ENCODE measurements at places on chromosomes 7 and 10. TPM values are rescaled to one million over a fixed set of nuclear protein-coding genes. Genes with fewer than 3 reads are reported as not detected.

DNA sequence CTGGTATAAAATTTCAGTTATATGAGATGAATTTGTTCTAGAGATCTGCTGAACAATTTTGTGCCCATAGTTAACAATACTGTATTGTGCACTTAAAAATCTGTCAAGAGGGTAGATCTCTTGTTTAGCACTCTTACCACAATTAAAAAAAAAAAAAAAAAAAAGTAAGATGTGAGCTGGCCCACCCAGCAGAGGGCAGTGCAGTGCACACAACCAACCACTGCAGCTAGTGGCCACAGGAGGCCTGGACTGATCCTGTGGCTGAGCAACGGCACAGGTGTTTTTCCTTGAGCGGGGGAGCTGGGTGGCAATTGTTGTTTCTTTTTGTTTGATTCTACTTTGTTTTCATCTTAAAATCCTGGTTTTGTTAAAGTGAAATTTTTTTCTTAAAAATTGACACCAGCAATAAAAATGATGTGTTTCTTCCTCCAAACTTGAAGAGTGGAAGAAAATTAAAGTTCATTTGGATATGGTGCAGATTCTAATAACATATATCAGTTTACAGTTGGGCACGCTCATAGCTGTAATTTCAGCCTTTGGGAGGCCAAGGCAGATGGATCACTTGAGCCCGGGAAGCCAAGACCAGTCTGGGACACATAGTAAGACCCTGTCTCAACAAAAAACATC lies 171.1 kb upstream of the TBX20 start:
- DNase-seq, result peak; percentile 19

Gene CLDN3
- total RNA-seq, result 0.68 TPM

- no peak for DNase-seq
Measured at GRCh38 chr7:732556-732955, 5.5 kb upstream of the PRKAR1B start.

Gene ST8SIA6
- total RNA-seq, result not detected

DNA sequence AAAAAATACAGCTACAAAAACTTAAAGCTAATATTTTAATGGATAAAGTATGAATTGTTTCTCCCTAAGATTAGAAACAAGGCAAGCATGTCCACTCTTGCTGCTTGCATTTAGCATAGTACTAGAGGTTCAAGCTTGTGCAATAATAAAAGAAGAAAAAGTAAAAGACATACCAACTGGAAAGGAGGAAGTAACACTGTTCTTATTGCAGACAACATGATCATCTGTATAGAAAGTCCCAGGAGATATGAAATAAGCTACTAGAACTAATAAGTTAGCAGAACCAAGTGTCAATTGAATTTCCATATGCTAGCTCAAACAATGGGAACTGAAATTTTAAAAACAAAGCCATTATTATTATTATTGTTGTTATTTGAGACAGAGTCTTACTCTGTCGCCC lies 20.0 kb upstream of the RABGEF1 start:
- no peak for DNase-seq

DNA sequence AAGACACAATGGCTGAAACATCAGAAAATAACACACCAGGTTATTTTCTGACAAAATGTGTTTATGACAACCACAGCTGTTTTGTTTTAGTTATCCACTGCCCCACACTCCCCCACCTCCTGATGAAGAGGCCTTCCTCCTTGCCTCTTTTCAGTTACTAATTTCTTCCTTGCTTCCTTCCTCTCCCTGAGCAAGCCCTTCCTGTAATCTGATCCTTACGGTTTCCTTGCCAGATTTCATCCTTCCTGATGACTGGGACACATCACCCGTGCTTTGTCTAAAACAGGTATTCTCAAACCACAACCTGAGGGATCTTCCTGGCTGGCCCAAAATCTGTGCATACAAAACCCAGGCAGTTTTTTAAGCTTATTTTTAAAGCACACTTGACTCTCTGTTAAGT lies 39.4 kb downstream of the CHST15 start:
- no peak for DNase-seq

Gene AOC1
- total RNA-seq, result not detected

DNA sequence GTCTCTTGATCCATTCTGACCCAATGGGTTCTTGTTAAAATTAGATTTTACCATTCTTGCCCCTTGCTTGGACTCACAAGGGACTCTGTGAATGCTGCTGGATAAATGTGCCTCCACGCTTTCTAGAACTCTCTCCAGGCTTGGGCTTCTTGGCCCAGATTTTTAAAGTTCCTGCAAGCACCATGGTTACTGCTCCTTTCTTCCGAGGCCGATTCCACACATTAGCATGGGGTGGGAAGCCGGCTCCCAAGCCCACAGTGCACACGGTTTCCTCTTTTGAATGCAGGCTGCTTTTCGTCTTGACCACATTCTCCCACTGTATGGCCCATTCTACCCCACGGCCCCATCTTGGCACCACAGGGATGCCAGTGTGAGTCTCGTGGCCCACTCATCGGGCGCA lies 174.3 kb upstream of the PITRM1 start:
- no peak for DNase-seq

- DNase-seq, result no peak
Measured at GRCh38 chr7:29463504-29464158, 100.0 kb upstream of the PRR15 start.

Gene POLL
- 28.6 TPM for total RNA-seq

Gene MOGAT3
- not detected for total RNA-seq
